NCI-H187 (cell line): ENCODE measurements at places on chromosomes 4 and X.

GRCh38 chr4:24603343-24603742, 19.0 kb upstream of the DHX15 start:
- no peak for DNase-seq

GRCh38 chrX:50691820-50692219, 122.2 kb downstream of the SHROOM4 start:
- DNase-seq, result no peak

DNA sequence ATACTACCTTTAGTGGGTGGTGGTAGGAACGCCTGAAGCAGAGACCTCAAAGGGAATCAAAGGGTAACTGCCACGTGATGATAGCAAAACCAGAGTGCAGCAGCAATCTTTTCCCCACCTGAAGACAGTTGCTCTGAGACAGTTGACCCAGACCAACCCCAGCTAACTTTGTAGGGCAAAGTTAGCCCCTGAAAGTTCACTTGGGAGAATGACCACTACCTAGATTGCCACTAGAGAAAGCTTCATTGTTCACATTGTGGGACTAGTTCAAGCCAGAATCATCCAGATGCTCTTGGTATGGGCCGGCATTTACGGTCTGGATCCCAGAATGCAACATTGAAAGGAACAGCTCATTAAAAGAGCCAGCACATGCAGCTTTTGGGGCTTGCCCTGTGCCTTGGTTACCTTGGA, 4.1 kb downstream of the SEPTIN6 start:
- no peak for DNase-seq

GRCh38 chr4:53935780-53936179, 128.6 kb downstream of the CHIC2 start:
- no peak for DNase-seq

DNA sequence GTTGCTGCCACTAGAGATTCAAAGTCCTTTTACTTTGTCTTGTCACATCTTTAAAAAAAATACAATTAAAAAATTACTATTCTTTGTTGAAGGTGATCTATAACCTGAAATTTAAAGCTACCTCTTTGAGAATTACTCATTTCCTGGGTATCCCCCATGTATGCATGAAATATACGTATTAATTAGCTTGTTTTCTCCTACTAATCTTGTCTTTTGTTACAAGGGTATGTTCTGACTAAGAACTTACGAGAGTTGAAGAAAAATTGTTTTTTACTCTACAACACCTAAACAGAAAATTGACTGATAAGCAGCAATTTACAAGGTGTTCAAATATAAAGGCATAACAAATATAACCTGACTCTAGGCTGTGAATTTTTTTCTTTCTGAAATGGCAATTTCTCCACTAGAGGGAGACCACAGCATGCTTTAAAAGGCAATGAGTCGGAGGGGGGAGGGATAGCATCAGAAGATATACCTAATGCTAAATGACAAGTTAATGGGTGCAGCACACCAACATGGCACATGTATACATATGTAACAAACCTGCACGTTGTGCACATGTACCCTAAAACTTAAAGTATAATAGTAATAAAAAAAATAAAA, 249.6 kb downstream of the OPHN1 start:
- no peak for DNase-seq

DNA sequence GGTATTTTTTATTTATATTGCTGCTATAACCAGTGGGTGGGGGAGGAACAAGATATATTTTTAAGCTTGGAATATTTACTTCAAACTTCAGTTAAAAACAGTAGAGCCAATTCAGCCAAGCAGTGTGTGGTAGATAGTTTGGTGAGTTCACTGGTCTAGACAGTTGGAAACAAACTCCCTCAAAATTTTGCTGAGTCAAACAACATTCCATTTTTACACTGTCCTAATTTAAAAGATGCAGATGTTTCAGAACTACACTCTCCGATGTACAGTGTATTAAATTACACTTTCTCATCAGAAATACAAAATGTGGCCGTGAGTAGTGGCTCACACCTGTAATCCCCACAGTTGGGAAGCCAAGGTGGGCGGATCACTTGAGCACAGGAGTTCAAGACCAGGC, 23.3 kb downstream of the PRKX start:
- DNase-seq, result no peak

- DNase-seq, result no peak
Observed at GRCh38 chrX:68443155-68443868, 10.0 kb upstream of the OPHN1 start.
